ENCODE measurements at places on chromosomes 16 and 17. TPM values are rescaled to one million over a fixed set of nuclear protein-coding genes. Genes with fewer than 3 reads are reported as not detected.

DNA sequence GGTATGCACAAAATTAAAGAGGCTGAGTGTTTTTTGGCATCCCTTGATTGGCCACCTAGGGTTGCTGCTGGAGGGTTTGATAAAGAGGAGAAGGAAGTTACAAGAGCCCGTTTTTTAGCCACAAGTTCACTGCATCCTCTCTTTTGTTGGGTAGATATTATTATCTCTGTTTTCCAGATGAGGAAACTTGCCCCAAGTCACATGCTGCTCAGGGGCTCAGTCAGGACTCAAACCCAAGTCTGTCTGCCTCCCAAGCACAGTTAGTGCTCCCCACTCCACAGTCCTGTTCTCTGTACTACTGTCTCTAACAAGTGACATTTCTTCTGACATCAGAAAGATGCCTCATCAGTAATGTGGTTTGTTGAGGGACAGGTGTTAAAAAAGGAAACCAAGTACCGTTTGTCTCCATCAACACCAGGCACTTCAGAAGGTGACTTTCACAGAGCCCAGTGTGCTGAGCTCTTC, 1.4 kb downstream of the NT5M start:
- no peaks in the 10 kb centered on the region for H3K27me3 ChIP-seq
- no peaks in the 10 kb centered on the region for H3K36me3 ChIP-seq
- peaks cover 37% of the 10 kb centered on the region for H3K4me1 ChIP-seq
- no peak overlapping the region for H3K27ac ChIP-seq

The TRPV3 gene
- total RNA-seq: 0.57 TPM

- no peak overlapping the region for H3K4me3 ChIP-seq
- H3K27ac ChIP-seq: no peak overlapping the region
- DNase-seq: no peak
- peaks cover 33% of the 10 kb centered on the region for H3K4me1 ChIP-seq
These were observed 167.9 kb upstream of the NOL11 start for GRCh38 chr17:67549820-67550219.

DNA sequence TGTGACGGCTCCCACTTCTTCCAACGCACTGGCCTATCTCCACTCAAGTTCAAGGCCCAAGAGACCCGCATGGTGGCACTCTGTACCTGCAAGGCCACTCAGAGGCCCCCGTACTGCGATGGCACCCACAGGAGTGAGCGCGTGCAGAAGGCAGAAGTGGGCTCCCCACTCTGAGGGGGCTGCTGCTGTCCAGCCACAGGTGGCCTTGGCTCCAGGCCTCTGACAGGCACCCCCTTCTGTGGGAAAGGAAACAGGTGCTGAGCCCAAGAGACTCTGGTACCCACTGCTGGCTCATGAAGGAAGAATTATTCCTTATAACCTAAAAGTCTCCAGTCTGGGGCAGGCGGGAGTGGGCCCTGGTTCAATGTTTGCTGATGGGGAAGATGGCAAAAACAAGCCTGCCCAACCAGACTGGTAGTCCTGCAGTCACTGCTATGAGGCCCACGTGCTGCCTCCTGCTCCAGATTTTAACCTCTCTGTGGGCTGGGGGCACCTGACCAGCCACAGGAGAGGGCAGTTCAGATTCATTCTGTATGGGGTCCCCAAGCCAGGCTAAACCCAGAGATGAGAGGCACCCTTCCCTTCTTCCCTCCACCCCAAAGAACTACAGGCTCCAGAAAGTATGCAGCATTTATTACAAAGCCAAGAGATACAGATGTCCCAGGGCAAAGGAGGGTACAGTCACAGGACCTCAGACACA, 3.3 kb downstream of the CISD3 start:
- peak overlapping the region; percentile 87 for H3K27ac ChIP-seq
- no peak for DNase-seq
- peaks cover 60% of the 10 kb centered on the region for H3K4me1 ChIP-seq
- H3K4me3 ChIP-seq: no peak overlapping the region
- H3K27me3 ChIP-seq: no peaks in the 10 kb centered on the region

The TEKT3 gene
- not detected for total RNA-seq
